ENCODE measurements at places on chromosomes 7 and 10.

- DNase-seq = no peak
Measured at GRCh38 chr10:11231285-11231684, 213.6 kb downstream of the CELF2 start.

GRCh38 chr10:43173120-43173519 is 34.9 kb downstream of the CSGALNACT2 start:
- no peak for DNase-seq

GRCh38 chr7:38428041-38428440 is 154.6 kb upstream of the TARP start:
- DNase-seq = no peak

- no peak for DNase-seq
Measured at GRCh38 chr7:139118805-139119485, 9.4 kb upstream of the ZC3HAV1 start.

DNA sequence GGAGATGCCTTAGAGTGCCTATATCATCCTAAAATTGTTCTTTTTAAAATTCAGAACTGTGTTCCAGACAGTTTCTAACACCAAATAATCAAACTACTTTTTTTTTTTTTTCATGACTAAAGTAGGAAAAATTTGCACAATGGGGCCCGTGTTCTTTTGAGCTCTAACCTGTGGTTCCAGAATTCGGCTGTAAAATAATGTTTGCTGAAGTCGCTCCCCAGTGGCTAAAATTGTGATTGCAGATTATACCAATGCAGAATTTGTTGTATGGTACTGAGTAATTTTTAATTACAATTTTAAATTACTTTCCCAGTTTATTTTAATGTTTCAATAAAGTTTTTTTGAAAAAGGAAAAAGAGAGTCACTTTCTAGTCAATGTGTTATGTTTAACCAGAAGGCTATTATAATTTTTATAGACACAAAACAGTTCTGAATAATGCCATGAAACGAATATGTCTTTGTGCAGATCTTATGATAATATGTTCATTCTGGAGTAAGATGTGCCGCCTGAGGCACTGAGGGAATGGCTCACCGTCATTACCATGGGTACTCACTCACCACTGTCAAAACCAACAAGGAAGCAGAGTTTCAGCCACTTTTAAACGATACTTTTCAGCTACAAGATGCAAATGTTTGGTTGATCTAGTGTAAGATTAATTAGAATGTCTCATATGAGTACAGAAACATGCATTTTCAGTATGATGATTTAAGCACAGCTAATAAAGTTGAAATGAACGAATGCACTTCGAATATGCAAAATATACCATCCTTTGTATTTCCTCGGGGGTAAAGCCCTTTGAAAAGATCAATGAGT is 173.6 kb downstream of the PRKCQ start:
- peak; percentile 38 for DNase-seq

GRCh38 chr10:53314876-53315275 is 542.3 kb upstream of the MBL2 start:
- DNase-seq = no peak

GRCh38 chr10:88253622-88254021 is 329.5 kb downstream of the RNLS start:
- no peak for DNase-seq

DNA sequence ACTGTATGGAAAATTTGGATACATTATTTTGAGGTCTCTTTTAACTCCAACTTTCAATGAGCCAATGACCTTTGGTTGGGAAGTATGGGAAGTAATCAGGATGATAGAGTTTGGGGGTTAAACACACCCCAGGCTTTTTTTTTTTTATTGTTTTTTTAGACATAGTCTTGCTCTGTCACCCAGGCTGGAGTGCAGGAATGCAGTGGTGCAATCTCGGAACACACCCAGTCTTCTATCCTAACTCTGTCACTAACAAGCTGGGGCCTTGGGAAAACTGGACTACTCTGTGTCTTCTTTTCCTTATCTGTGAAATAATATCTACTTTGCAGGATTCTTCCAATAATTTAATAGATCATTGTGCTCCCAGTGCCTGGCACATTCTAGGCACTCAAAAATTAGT is 37.6 kb upstream of the AGBL3 start:
- DNase-seq = no peak

DNA sequence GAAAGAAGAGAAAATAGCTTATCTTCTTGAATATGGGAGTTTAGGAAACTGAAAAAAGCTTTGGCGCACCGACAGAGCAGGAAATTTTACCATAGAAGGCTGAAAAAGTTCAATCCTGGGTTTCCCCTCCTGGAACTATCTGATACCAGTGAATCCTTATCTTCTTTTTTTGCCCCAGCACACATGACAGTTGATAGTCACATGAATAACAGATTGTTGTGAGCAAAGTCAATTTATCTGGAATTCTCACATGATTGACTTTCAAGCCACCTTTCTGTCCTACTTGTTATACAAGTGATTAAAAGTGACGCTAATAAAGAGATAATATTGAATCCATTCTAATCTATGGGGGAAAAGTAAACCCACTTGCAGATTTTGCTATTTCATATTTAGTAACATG is 365.8 kb upstream of the NPVF start:
- no peak for DNase-seq

- no peak for DNase-seq
Measured at GRCh38 chr10:85673270-85673669, 693.3 kb downstream of the GRID1 start.

DNA sequence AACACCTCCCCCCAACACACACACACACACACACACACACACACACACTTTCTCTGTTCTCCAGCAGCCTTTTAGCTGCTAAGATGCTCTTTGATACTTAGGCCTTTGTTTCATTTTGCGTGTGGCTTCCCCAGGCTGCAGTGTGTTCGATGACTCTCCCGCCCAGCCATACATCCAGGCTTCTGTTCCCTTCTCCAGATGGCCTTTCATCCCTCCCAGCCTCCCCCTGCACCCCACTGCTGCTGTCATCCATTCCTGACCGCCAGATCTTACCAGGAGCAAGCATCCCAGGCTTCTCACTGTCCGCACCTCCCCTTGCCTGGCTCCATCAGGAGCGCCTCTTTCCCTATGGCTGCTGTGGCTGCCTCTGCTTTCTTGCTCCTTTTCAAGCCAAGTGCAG is 77.8 kb upstream of the PPIF start:
- DNase-seq = no peak

- no peak for DNase-seq
Measured at GRCh38 chr7:108813251-108814014, 243.8 kb downstream of the DNAJB9 start.

DNA sequence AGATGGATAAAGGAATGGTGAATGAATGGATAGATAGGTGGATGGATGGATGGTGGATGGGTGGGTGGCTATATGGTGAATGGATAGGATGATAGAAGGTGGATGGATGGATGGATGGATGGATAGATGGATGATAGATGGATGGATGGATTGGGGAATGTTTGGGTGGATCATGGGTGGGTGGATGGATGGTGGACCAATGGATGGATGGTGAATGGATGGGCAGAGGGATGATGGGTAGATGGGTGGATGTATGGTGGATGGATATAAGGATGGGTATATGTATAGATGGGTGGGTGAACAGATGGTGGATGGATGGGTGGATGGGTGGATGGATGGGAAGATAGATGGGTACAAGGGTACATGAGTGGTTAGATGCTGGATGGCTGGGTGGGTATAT is 322.4 kb downstream of the ADARB2 start:
- DNase-seq = no peak
